Uterus (tissue), 4 donors: ENCODE measurements at places on chromosomes 12 and 14. TPM values are rescaled to one million over a fixed set of nuclear protein-coding genes. Genes with fewer than 3 reads are reported as not detected.

DNA sequence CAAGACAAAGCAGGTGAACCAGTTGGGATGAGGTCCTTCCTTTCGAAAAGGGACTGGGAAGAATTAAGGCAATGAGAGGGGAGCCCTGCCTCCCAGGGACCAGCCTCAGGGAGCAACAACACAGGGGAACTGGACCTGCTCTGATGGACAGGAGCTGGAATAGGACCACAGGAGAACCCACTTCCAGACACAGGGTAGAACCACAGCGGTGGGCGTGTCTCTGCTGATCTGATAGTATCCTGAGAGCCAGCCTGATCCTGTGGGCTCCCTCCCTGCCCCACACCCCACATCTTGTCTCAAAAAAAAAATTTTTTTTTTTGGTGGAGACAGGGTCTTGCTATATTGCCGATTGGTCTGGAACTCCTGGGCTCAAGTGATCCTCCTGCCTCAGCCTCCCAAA, 13.6 kb upstream of the PLEK2 start:
- no peaks in the 10 kb centered on the region for H3K27me3 ChIP-seq
- H3K27ac ChIP-seq, result no peak overlapping the region
- H3K4me1 ChIP-seq, result no peaks in the 10 kb centered on the region
- H3K4me3 ChIP-seq, result no peak overlapping the region

DNA sequence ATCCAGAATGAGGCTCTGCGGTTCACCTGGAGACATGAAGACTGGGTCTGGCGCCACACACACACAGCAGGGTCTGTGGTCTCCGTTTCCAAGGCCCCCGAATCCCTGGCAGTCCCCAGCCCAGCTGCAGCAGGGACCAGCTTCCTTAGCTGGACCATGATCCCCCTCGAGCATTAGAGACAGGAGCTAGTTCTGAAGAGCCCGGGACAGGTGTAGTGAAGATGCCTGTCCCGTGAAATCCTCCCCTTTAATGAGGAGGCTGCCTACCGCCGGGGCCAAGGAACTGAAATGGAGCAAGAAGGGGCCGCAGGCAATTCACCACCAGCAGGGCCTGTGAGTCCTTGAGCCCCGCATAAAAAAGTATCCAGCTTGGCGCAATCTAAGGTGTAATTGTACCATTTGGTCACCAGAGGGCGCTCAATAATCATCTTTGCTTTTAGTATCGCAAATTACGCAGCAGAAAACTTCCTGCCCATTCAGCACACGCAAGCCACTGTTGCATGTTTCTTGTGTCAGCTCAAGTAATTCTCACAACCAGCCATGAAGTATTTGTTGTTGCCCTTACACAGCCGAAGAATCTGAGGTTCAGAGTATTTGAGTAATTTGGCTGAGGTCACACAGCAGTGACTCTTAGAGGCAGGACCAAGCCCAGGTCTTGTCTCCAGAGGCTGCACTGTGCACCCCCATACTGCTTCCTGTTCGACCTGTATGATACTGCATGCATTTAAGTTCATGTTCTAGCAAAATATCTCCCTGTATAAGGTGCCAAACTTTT, 54.3 kb upstream of the PPP2R5C start:
- H3K36me3 ChIP-seq, result no peaks in the 10 kb centered on the region
- no peaks in the 10 kb centered on the region for H3K27me3 ChIP-seq
- H3K4me1 ChIP-seq, result no peaks in the 10 kb centered on the region
- peak overlapping the region; percentile 77 for H3K27ac ChIP-seq
- peak; percentile 44 for DNase-seq
- H3K4me3 ChIP-seq, result no peak overlapping the region

Gene GLS2
- 1.1 TPM for total RNA-seq

Gene LMNTD1
- not detected for total RNA-seq

Gene CEP290
- total RNA-seq, result 77.8 TPM

GRCh38 chr12:46377678-46378077, 5.1 kb upstream of the SLC38A2 start:
- no peaks in the 10 kb centered on the region for H3K27me3 ChIP-seq
- H3K36me3 ChIP-seq, result no peaks in the 10 kb centered on the region
- no peak for DNase-seq
- no peak overlapping the region for H3K27ac ChIP-seq

- H3K27me3 ChIP-seq, result no peaks in the 10 kb centered on the region
- no peaks in the 10 kb centered on the region for H3K4me1 ChIP-seq
These were observed 391.0 kb upstream of the RGS6 start for GRCh38 chr14:71541271-71541670.

DNA sequence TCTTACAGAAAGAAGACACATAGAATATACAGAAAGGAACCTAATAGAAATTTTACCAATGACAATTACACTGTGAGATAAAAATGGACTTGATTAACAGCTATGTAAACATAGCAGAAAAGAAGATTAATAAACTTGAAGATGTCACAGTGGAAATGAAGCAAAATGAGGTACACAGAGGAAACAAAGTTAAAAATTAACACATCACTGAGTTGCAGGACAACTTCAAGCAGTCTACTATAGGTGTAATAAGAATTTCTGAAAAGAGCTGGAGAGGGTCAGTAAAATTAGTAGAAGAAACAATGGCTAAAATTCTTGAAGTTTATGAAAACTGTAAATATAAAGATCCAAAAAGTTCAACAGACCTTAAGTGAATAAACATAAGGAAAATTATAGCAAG, 738.7 kb downstream of the C12orf50 start:
- H3K4me1 ChIP-seq, result no peaks in the 10 kb centered on the region
- no peak overlapping the region for H3K27ac ChIP-seq
- H3K27me3 ChIP-seq, result no peaks in the 10 kb centered on the region
- DNase-seq, result no peak
- H3K4me3 ChIP-seq, result no peak overlapping the region
- H3K36me3 ChIP-seq, result no peaks in the 10 kb centered on the region

- no peaks in the 10 kb centered on the region for H3K4me1 ChIP-seq
- no peaks in the 10 kb centered on the region for H3K27me3 ChIP-seq
- DNase-seq, result no peak
- H3K4me3 ChIP-seq, result no peak overlapping the region
- H3K27ac ChIP-seq, result no peak overlapping the region
These were observed 318.8 kb downstream of the NRXN3 start for GRCh38 chr14:78488938-78489337.
